ENCODE measurements at places on chromosomes 1 and 21.

- DNase-seq: no peak
Measured at GRCh38 chr1:55593298-55593697, 378.1 kb upstream of the USP24 start.

DNA sequence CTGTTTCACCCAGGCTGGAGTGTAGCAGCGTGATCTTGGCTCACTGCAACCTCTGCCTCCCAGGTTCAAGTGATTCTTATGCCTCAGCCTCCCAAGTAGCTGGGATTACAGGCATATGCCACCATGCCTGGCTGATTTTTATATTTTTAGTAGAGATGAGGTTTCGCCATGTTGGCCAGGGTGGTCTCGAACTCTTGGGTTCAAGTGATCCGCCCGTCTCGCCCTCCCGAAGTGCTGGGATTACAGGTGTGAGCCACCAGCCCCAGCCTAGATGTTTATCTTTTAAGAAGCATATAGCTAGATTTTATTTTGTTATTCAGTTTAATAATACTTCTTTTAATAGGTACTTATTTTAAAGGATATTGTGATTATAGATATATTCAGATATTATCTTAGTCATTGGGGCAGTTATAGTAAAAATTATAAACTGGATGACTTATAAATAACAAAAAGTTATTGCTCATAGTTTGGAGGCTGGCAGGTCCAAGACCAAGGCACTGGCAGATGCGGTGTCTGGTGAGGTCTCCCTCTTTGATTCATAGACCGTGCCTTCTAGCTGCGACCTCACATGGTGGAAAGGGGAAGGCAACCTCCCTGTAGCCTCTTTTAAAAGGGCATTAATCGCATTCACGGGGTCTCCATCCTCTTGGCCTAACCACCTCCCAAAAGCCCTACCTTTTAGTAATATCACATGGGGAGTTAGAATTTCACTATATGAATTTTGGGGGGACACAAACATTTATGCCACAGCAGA lies 3.1 kb upstream of the KCNE2 start:
- no peak for DNase-seq

DNA sequence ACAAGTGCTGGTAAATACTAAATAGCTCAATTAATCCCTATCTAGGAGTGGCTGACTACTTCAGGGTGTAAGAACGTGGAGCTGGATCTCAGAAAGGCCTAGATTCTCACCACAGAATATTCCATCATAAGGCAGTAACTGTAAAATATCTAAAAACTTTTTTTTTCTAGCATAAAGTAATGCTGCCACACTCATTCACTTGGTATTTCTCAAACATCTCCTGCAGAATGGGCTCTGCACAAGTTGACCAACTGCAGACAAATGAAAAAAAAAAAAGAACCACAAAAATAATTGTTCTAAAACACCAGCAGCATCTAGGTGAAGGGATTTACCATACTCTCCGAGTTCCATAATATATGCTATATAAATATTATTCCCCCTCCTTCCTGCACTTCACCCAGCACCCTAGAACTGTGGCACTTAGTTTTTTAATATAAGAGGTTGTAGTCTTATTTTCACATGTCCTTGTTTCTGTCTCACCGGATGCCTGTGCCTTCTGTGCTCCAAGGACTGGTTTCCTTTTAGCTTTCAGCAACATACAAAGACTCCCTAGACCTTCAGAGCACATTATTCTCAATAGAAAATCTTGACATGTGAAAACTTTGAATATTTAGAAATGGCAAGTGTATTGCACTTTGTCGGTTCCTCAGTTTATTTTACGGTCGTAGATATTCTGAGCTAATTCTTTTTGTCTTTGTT lies 8.9 kb downstream of the VSIG8 start:
- DNase-seq: peak; percentile 60

GRCh38 chr21:35172231-35172630 lies 123.1 kb upstream of the RUNX1 start:
- DNase-seq: no peak

- DNase-seq: peak; percentile 55
Measured at GRCh38 chr1:28428990-28429520, 59.5 kb downstream of the PHACTR4 start.
